Activated T-cell treated with anti-CD3 and anti-CD28 coated beads for 24 hours (primary cell): ENCODE measurements at places on chromosomes 1 and 21.

GRCh38 chr1:203871114-203871880, 9.9 kb downstream of the SNRPE start:
- DNase-seq = no peak

- no peak for DNase-seq
Measured at GRCh38 chr1:205346956-205347574, 9.7 kb downstream of the KLHDC8A start.

- DNase-seq = no peak
Measured at GRCh38 chr1:197976368-197976767, 59.2 kb downstream of the LHX9 start.

DNA sequence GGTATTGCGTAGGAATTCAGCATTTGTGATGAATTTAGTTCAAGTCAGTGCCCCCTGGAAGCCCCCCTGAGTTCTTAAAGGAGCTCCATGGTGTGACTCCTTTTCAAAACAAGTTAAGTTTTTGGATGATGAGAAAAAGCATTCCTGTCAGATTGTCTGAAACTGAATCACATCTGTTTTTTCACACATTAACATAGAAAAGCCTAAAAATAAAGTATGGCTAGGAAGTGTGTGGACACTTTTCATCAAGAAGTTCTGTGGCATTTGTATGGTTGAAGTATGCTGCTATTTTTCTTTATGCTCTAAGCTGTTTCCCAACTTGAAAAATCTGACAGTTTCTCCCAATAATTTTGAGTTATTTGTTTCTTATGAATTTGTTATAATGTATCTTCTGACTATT, 33.7 kb downstream of the PRDM2 start:
- DNase-seq = no peak

GRCh38 chr1:198636391-198636790, 2.4 kb upstream of the PTPRC start:
- no peak for DNase-seq

- no peak for DNase-seq
Measured at GRCh38 chr21:43613755-43614638, 45.3 kb downstream of the HSF2BP start.

- no peak for DNase-seq
Measured at GRCh38 chr1:94383966-94384408, 34.2 kb upstream of the ABCD3 start.
